ENCODE measurements at places on chromosomes 5 and 9.

- DNase-seq = no peak
Observed at GRCh38 chr5:43959144-43959543, 356.2 kb downstream of the NNT start.

- DNase-seq = no peak
Observed at GRCh38 chr5:17356551-17356950, 139.1 kb downstream of the BASP1 start.

- no peak for DNase-seq
Observed at GRCh38 chr9:73775757-73776156, 624.1 kb downstream of the ANXA1 start.

GRCh38 chr9:70110194-70111041, 66.8 kb downstream of the MAMDC2 start:
- peak; percentile 77 for DNase-seq

- DNase-seq = no peak
Observed at GRCh38 chr5:179872055-179872827, 13.6 kb upstream of the MRNIP start.

DNA sequence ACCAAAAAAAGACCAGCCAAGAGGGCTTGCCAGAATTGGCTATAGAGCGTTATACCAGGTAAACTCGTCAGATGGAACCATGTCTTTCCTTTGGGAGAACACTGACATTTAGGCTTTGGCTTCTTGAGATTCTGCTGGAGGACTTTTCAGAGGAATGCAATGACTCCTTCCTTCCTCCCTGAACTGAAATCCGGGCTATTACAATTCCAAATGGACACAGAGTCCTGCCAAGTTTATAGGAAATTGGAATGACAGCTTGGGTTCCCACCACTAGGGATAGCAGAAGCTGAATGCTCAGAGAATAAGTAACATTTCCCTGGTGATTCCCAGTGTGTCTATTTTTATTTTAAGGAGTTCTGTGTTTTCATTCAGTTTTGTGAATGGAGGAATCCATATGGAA, 143.0 kb downstream of the FGF1 start:
- DNase-seq = no peak

DNA sequence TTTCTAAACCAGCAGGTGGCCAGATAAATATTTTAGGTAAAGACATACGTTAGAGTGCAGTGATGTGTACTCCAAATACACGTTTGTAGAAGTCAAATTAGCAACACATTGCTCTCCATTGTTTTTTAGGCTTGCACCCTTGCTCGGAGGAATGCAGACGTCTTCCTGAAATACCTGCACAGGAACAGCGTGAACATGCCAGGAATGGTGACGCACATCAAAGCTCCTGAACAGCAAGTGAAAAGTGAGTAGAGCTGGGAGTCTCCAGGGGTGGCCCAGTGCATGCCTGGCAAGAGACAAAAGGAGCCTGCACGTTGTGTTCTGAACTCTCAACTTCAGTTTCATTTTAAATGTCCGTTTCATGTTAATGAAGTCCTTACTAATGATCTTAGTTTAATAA, 207.5 kb upstream of the OTULINL start:
- DNase-seq = no peak
